ENCODE measurements at places on chromosomes 5 and 9.

- DNase-seq = no peak
These were observed 81.1 kb upstream of the TNFAIP8 start for GRCh38 chr5:119274767-119275130.

- DNase-seq = no peak
These were observed 66.7 kb downstream of the PPARGC1B start for GRCh38 chr5:149796836-149797235.

DNA sequence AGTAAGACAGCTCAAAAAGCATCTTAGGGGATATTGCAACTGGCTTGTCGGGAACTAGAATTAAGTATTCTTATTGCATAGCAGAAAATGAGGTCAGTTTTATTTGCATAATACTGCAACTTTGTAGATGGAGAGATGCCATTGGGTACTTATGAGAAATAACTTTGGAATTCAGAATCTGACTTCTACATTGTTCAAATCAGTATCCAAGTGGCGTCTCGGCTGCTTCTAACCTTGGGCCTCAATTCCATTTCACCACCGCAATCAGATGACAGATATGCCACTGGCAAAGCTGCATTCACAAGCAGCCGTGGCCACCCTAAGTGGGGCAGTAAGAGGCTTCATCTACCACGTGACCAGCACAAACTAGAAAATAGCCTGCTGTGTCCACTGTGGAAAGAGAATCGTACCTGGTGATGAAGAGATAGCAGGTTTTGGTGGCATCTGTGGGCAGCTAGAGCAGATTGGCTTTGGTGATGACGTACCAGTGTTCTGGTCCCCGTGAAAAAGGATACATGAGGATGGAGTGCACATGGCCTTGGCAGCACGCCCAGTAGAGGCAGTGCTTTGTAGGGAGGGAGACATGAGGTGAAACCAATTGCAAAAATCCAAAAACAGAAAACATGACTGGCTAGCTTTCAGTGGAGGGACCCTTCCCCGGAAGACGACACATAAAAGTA is 116.6 kb downstream of the KLHL3 start:
- no peak for DNase-seq

GRCh38 chr9:128635266-128636023 is 21.2 kb downstream of the DYNC2I2 start:
- no peak for DNase-seq

- no peak for DNase-seq
These were observed 57.1 kb downstream of the TBCA start for GRCh38 chr5:77718934-77719610.

DNA sequence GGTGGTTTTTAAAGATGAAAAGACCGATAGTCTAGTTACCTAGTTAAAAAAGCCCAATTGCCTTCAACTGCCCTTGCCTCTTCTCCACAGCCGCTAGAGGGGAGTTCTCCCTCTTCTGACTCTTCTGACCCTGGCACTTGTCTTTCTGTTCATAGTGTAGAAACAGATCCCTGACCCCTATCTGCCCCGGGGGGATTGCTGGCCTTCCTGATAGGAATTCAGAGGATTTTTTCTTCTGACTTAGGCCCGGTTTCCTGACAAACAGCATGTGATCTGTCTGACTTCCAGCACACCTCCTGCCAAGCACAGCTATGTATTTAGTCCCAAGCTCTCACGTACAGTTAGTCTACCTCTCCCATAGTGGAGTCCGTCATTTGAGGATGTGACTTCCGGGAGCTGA is 5.0 kb upstream of the TMEM268 start:
- no peak for DNase-seq
